GM12878 (cell line): ENCODE measurements at places on chromosomes 11 and 22. TPM values are rescaled to one million over a fixed set of nuclear protein-coding genes. Genes with fewer than 3 reads are reported as not detected.
A peak's percentile ranks its signal among the peaks of the same experiment; 100 is the strongest.

MYO18B gene
- 0.57 and 0.59 TPM in 2 replicates for polyA plus RNA-seq

CRYBB2 gene
- not detected in 2 replicates for polyA plus RNA-seq

CCDC15 gene
- 4.4 and 4.8 TPM in 2 replicates for polyA plus RNA-seq

DNA sequence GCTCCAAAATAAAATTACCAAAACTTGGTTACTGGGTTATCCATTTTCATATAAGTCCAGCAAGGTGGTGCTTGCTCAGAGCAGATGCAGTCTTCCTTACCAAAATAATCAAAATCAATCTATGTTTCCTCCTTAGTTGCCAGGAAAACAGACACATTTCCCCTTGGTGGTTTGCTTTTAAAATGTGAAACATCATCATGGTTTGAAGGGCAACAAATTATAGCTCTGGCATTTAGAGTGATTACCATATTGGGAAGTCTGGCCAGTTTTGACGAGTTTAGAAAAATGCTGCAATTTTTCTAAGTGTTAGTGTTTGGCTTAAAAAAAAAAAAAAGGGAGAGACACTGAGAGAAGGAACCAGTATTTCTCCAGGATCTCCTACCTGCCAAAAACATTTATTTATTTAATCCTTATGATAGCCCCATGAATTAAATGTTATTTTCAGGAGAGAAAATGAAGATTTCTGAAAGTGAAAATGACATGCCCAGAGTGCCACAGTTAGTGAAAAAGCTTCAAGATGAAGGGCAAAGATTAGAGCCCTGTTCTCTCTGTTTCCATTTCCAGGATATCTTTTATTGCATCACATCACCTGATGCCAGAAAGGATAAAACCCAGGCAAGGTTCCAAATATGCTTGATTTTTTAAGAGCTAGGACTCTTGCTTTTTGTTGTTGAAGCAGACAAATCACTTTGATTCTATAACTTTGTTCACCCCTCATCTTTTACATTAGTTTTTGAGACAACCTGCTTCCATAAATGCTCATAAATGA is 29.6 kb upstream of the TBCEL start:
- DNase-seq = no peak

LGALS1 gene
- 777 and 801 TPM in 2 replicates for polyA plus RNA-seq

DNA sequence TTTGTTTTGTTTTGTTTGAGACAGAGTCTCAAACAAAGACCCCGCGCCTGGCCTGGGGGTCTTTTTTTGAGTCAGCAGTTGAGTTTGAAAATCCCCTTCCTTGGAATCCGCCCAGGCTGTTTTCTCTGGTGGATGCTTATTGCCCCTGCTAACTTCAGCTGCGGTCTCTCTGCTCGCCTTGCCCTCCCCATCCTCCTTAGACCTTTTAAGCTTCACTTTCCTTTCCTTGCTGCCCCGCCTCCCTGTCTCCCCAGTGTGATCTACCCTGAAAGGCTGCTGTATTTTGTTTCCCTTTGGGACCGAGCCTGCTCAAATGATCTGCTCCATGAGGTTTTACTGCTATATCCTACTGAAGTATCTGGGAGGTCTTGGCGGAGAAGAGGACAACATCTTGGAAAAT is 2.5 kb downstream of the USP18 start:
- peak; percentile 26 for DNase-seq

OR51E2 gene
- polyA plus RNA-seq = not detected in 2 replicates

GRCh38 chr11:108662700-108663099 is 2.2 kb upstream of the DDX10 start:
- no peak for DNase-seq

GRCh38 chr11:12860827-12861226 is 148.3 kb upstream of the RASSF10 start:
- DNase-seq = no peak

GRCh38 chr11:79506734-79507344 is 66.0 kb upstream of the TENM4 start:
- no peak for DNase-seq

DNA sequence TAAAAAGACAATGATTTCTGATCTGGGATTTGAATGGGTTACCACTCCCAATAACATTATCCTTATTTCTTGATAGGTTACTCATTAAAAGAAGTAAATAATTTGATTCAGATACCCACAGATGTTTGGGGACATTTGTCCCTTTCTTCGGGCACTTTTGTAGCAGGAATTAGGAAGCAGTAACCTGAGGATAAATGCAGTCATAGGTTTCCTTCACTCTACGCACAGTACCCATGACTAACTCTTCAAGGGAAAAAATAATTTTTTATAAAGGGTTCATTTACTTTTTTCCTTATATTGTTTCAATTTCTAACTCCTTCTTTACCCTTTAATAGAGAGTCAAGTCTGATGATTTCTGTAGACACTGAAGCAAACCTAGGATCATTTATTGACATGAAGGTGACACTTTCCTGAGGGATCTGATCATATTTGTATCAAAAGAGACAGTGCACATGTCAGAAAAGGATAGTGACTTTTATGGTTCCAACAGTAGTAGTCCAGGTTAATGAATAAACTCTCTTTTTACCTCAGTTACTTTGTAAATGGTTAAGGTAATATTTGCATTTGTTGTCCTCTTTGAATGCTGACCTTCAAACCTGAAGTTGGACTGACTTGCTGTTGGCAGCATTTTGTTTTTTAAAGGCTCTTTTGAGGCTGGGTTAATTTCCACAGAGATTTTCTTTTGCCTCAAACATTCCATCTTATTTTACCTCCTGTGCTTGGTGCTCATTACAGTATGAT is 1072.0 kb downstream of the LRRC4C start:
- no peak for DNase-seq

MS4A15 gene
- polyA plus RNA-seq = 0.84 TPM in 1 of 2 replicates, not detected in the other

SEPTIN5 gene
- 0.07 TPM in 1 of 2 replicates, not detected in the other for polyA plus RNA-seq

DNA sequence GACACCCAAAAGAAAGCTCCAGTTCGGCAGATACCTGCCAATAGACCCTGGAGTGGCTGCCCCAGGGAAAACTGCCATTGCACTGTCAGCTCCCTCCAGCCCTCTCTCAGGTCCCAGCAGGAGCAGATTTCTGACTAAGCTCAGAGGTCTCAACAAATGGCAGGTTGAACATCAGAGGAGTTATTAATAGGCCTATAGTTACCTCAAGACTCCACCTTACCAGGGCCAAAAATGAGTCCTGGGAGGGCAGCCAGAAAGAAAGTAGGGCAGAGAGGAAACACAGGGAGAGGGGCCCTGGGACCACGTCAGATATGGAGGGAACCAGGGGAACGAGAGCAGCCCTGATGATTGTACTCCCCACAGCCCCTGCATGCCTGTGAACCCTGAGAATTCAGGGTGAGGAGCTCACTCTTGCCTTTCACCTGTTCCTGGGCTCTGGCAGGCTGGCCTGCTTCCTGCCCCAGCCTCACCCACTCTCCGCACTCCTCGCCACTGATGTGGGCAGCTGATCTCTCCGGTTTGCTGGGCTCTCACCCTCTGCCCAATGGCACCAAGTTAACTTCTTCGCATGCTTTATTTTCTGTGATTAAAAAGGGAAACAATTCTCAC is 4.3 kb upstream of the RGL4 start:
- no peak for DNase-seq

- DNase-seq = no peak
These were observed 12.2 kb upstream of the DDB2 start for GRCh38 chr11:47202576-47202975.

GRCh38 chr11:35949242-35949641 is 5.4 kb downstream of the LDLRAD3 start:
- DNase-seq = no peak

- DNase-seq = no peak
These were observed 89.4 kb upstream of the IGLL5 start for GRCh38 chr22:22798232-22798616.

GRCh38 chr11:1930462-1930830 is 10.9 kb downstream of the TNNT3 start:
- no peak for DNase-seq

MUC15 gene
- not detected in 2 replicates for polyA plus RNA-seq

GRCh38 chr22:37930270-37930951 is 23.0 kb downstream of the C22orf23 start:
- DNase-seq = no peak

DNA sequence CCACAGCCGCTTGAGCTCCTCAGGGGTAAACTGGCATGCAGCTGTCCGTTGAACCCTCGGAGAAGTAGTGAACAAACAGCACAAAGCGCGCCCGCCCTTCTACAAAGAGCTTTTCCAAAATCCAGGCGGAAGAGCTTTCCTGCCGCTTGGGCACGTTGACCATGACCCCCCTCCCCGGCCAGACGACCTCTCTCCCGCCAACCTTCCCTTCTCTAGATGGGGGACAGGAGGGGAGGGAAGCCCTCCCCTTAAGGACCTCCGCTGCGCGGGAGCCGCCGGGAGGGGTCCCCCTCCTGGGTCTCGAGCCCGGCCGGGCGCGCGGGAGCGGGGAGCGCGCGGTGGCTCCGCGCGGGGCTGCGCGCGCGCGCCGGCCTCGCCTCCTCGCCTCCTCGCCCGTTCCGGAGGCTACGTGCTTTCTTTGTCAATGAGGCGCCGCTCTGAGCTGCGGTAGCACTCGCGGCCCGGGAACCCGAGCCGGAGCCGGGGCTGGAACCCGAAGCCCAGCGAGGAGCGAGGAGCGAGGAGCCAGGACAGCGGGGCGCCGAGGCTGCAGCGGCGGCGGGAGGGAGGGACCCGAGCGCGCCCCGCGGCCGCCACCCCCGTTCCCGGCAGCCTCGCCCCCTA is 118.6 kb downstream of the HIPK3 start:
- DNase-seq = no peak

DNA sequence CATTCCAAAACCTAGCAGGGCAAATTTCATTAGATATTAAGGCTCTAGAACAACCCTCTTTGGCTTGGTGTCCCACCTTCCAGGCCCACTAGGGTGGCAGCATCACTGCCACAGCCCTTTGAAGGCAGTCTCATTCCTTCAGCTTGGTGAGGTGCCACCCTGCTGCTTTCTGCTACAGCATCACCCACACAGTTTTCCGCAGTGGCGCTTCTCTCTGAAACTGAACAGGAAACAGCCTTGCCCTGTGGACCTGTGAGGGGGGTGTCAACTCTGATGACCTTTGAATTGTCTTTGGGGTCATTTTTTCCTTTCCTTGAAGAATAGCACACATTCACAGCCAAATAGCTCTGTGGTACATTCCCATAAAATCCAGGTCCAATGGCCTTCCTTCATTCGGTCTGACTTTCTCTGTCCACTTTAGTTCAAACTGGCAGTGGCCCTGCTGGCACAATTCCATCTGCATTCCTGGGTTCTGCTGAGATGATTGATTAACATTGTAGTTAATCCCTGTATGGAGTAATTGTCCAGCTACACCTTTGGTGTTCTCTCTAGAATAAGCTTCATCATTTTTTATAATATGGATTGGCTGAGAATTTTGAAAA is 251.9 kb upstream of the FAT3 start:
- no peak for DNase-seq

GRCh38 chr11:73361953-73362776 is 14.0 kb upstream of the RELT start:
- DNase-seq = no peak

GRCh38 chr11:72426758-72427157 is 7.6 kb downstream of the CLPB start:
- no peak for DNase-seq

- DNase-seq = no peak
These were observed 7.4 kb downstream of the AIFM3 start for GRCh38 chr22:20974336-20974955.

GRCh38 chr11:69594481-69594880 is 46.5 kb upstream of the CCND1 start:
- no peak for DNase-seq

DNA sequence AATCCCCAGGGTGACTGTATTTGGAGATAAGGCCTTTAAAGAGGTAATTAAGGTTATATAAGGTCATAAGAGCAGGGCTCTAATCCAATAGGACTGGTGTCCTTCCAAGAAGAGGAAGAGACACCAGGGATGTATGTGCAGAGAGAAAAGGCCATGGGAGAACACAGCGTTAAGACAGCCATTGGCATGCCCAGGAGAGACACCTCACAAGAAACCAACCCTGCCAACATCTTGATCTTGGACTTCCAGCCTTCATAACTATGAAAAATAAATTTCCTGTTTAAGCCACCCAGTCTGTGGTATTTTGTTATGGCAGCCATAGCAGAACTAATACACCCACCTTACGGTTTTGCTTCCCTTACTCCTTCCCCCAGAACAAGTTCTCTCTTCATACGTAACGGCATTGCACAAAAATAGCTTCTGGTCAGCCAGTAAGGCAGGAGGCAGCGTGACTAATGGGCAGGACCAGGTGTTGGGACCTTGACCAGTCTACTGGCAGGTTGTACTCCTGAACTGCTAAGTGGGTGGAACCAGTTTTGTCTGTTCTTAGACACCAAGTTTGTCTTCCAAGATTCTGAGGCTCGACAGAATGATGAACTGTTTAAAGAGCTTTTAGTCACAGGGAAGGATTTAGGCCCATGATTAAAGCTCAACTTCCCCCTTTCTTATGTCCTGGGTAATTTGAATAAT is 31.9 kb upstream of the UPB1 start:
- DNase-seq = no peak

GRCh38 chr11:131744847-131745246 is 374.4 kb downstream of the NTM start:
- no peak for DNase-seq

DNA sequence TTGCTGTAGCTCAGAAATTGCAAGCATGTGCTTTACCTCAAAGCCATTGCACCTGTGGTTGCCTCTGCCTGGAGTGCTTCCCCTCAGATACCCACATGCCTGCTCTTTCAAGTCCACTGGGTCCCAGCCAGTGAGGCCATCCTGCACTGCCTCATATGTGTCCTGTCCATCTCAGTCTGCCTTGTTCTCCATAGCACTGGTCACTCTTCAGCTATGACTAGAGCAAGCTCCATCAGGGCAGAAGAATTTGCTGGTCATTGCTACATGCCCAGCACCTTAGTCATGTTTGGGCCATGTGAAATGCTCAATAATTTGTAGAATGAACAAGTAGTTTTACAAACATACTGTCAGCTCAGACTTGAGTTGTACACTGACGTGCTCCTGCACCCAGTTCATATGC is 64.4 kb upstream of the HORMAD2 start:
- no peak for DNase-seq

C1QTNF5 gene
- polyA plus RNA-seq = not detected in 2 replicates

- no peak for DNase-seq
These were observed 19.4 kb upstream of the CCDC81 start for GRCh38 chr11:86355256-86355655.

P4HA3 gene
- polyA plus RNA-seq = 0.07 and 0.08 TPM in 2 replicates

GRCh38 chr11:124481365-124482323 is 36.1 kb upstream of the OR8B8 start:
- no peak for DNase-seq

SLC35E4 gene
- polyA plus RNA-seq = 3.5 and 3.9 TPM in 2 replicates

CREB3L1 gene
- 0.27 and 0.36 TPM in 2 replicates for polyA plus RNA-seq

GRCh38 chr11:44140372-44140771 is 44.9 kb downstream of the EXT2 start:
- no peak for DNase-seq

MSANTD2 gene
- 3.3 and 6.4 TPM in 2 replicates for polyA plus RNA-seq

- peak; percentile 42 for DNase-seq
These were observed 23.8 kb downstream of the IGHMBP2 start for GRCh38 chr11:68927280-68928135.
